ENCODE measurements at places on chromosomes 1 and 21.

- DNase-seq: no peak
These were observed 4.2 kb downstream of the MYOG start for GRCh38 chr1:203081465-203082230.

GRCh38 chr1:94582565-94582964 is 41.0 kb upstream of the F3 start:
- no peak for DNase-seq

GRCh38 chr21:33434770-33435360 is 31.7 kb downstream of the IFNGR2 start:
- DNase-seq: peak; percentile 90

DNA sequence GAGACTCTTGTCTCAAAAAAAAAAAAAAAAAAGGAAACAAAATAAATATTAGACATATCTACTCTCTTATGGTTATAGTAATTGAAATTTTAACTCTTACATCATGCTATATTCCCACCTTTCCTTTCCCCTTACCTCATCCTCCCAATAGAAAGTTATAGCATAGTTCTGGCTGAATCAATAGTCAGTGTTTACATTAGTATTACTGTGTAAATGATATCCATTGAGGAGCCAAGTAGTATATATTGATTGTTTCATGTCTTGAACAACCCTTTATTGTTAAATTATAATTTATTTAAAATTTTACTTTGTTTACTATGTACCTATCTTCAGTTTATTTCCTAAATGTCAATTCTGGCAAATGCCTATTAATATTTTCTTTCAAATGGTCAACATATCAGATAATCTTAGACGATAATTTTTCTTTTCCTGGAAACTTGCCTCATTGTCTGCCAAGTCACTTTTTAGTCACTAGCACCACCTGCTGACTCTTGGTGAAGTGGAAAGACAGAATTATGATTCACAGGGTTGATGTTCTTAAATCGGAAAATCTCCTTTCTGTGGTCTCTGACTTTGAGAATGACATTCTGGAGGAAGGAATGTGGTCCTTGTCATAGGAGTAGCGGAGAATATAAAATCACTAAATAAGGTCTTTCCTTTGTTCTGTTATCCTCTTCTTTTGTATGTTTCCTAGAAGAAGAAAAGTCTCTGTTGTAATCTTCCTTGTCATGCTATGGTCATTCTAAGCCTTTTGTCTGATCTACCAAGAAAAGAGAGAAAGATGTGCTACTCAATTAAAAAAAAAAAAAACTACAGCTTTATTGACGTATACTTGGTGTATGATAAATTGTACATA is 8.6 kb downstream of the HJV start:
- peak; percentile 77 for DNase-seq

- DNase-seq: no peak
These were observed 132.0 kb upstream of the ZC3H11B start for GRCh38 chr1:219744652-219745469.

DNA sequence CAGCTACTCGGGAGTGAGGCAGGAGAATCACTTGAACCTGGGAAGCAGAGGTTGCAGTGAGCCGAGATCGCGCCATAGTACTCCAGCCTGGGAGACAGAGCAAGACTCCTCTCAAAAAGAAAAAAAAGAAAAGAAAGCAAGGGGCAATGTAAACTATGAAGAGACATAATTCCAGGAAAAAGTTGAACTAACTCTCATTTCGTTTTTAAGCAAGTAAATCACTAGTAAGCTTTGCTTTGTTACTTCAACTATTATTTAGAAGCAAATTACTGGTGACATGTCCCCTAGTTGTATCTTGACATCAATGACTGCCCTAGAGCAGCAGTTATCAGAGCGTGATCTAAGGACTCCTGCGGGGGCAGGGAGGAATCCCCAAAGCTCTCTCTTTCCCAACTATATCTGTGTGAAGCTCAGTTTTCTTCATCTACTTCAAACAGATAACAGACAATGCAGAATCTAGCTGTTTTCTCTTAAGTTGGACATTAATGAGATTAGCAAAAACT is 18.7 kb downstream of the CLSTN1 start:
- DNase-seq: no peak

GRCh38 chr1:21853131-21853427 is 41.0 kb downstream of the LDLRAD2 start:
- no peak for DNase-seq

DNA sequence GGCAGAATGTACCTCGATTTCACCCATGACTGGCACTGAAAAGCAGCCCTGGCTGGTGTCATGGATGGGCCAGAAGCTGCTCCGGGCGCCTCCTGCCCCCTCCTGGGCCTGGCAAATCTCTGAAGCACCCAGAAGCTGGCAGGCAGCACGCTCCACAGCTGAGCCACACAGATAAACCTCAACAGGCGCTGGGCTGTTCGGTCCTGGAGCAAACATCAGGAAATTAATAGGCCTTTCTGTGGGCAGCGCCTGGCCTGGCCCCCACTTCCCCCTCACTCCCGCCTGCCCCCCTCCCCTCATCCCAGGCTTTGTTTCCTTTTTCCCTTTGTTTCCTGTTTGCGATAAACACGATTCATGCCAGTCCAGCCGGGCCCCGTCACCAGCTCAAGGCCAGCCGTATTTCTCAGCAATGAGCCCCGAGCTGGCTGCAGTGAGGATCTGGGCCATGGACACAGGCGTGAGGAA is 20.1 kb upstream of the DISP3 start:
- DNase-seq: no peak

DNA sequence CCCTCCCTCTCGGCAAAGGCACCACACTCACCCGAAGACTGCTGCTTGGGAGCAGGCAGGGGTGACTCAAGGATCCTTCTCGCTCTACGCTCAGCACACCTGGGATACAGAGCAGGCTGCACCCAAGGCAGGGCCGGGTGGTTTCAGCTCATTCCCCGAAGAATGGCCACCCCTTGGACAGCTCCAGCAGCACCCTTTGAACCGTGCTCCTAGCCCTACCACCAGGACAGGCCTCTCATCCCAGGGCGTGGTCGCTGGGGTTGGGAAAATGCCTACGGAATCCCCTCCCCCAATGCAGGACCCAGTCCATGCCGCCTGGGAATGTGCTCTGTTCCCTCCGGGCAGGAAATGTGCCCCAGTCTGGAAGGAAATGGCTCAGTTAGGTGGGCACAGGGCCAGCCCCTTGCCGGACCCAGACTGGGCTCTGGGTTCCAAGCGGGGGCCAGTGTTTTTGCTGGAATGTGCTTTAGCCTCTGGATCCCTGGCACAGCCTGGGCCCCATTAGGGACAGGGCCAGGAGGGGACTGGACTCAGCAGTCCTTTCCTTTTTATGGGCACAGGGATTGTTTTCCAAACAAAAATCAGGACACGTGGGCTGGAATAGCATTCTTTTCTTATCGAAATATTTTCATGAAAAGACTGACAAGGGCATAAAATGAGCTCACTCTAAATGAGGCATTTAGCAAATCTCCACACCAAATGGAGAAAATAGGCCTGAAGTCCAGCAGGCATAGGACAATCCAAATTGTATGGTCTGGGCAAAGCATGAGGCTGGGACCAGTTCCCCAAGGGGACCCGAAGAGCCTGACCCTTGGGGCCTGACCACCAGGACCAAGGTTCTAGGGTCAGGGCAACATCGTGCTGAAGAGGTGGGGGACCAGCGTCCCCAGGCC is 7.3 kb downstream of the TMEM82 start:
- no peak for DNase-seq

GRCh38 chr21:44816761-44817505 is 929 bp downstream of the SUMO3 start:
- DNase-seq: no peak

GRCh38 chr1:51526248-51526647 is 7.2 kb upstream of the EPS15 start:
- peak; percentile 26 for DNase-seq

DNA sequence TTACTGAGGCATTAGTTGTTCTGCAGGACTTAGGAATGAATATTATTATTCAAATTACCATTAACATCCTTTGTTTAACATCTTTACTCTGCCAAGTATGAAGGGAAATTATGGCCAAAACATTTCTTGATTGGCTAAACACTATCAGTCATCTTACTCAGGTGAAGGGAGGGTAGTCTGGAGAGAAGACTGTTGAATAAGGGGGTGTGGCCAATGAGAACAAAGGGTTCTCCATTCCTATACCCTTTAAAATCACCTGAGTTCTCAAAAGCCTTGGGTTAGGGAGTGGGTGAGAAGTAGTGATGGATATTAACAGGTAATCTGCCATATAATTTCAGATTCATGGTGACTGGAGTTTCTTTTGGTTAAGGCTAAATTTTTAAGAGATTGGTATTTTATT is 19.3 kb downstream of the CRYZL1 start:
- DNase-seq: no peak

GRCh38 chr1:30912913-30913652 is 4.5 kb upstream of the SDC3 start:
- no peak for DNase-seq

GRCh38 chr1:116907351-116907750 is 2.4 kb upstream of the PTGFRN start:
- DNase-seq: no peak

GRCh38 chr1:4139646-4140045 is 239.6 kb upstream of the C1orf174 start:
- DNase-seq: no peak

GRCh38 chr1:42931911-42932422 is 26.7 kb downstream of the SLC2A1 start:
- peak; percentile 93 for DNase-seq

GRCh38 chr1:160859166-160859565 is 3.5 kb downstream of the CD244 start:
- DNase-seq: no peak

GRCh38 chr1:228043281-228043848 is 36.6 kb downstream of the WNT3A start:
- no peak for DNase-seq

DNA sequence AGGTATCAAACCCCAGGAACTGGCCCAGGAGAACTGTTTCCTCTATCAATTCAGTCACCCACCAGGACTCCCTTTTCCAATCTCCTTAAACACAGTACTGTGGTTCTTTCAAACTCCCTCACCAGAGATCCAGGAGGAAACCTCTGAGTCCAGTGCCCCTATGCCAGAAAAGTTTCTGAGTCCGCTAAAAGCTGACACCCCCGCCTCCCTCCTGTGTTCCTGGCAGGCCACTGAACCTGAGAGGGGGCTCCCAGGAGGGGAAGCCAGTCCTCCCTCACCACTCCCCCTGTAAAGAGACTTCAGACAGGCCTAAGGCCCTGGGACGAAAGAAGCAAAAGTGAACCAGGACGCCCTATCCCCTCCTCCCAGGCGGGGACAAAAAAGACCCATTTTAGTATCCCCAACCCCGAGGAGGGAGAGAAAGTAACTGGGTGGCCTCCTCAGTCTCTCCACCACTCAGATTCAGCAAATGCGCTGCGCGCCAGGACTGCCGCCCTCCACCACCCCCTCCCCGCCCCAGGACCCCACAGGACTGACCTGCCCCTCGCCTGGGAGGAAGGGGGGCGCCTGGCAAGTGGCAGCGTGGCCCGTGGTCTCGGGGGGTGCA is 624 bp downstream of the SLC41A1 start:
- DNase-seq: peak; percentile 15

GRCh38 chr1:47870480-47870879 is 126.7 kb downstream of the TRABD2B start:
- no peak for DNase-seq

- peak; percentile 20 for DNase-seq
These were observed 554 bp downstream of the ZNF281 start for GRCh38 chr1:200409203-200409760.

GRCh38 chr1:44467566-44467965 is 62.5 kb downstream of the RNF220 start:
- DNase-seq: no peak

GRCh38 chr1:175629318-175629694 is 114.1 kb downstream of the TNR start:
- DNase-seq: no peak

GRCh38 chr1:3419415-3420204 is 34.9 kb upstream of the ARHGEF16 start:
- DNase-seq: no peak

DNA sequence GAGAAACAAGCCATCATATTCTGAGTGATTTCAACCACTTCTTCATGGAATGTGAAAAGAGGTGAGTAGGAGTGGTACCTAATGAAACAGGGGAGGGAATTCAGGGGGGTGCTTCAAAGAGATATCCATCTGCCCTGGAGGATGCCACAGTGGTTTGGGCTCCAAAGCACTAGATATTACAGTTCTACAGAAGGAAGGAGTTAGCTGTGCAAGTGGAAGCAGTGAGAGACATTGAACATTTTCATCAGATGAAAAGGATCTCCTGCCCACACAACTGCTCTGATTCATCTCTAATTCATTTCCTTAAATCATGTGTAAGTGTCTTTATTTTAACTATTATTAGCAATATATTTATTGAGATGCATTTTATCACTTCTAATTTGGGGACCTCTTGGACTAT is 2.8 kb upstream of the RGS5 start:
- no peak for DNase-seq

GRCh38 chr21:45805321-45805720 is 161.8 kb downstream of the PCBP3 start:
- no peak for DNase-seq

DNA sequence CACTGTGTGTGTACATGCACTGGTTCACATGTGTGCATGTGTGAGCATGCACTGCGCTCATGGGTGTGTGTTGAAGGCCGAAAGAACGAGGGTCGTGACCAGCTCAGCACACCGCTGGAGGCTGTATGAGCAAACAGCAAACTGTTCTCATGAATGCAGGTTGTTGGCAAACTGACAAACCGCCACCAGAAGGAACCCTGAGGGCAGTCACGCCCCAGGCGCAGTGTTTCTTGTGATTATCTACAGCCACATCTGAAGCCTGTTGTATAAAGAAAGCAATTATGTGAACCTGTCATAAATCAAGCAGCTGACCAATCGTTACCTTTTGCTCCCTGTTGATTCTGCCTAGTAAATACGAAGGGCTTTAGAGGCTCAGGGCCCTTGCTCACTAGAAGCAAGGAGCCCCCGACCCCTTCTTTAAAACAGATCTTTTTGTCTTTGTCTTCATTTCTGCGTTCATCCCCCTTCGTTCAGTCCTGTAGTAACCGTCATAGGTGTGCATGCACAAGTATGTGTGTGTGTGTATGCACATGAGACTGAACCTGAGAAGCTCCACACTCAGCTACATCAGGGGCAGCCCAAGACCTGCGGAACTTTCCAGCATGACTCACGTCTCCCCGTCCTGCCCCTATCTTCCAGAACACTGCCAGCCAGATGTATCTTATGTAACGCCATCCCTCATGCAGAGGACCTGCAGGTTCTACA is 16.8 kb upstream of the RIPK4 start:
- DNase-seq: no peak

DNA sequence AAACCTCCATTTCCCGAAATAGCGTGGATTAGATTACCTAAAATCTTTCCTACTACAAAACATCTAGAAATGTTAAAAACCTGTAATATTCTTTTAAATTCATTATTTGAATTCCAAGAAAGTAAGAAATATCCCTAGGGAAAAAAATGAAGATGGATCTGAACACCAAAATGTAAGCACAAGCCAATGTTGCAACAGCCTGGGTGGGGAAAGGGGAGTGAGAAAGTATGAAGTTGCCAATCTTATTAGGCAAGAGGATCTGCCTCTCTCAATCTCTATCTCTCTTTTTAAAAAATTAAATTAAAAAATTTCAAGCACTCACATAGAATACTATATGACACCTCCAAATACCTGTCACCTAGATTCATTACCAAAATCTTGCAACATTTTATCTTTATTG is 74.9 kb upstream of the IRF2BP2 start:
- no peak for DNase-seq

GRCh38 chr1:18635891-18636595 is 5.4 kb downstream of the PAX7 start:
- no peak for DNase-seq

All from activated CD4-positive, alpha-beta T cell treated with anti-CD3 and anti-CD28 coated beads, Interleukin-10, Interleukin-2, amounts not matched to agents 100 ng/mL and 50 ng/mL, durations not matched to agents 16 hours and 8 hours (primary cell).